ENCODE measurements at places on chromosomes 12 and 14. TPM values are rescaled to one million over a fixed set of nuclear protein-coding genes. Genes with fewer than 3 reads are reported as not detected.

BATF gene
- 152 TPM for total RNA-seq

GRIP1 gene
- total RNA-seq: not detected

PGF gene
- total RNA-seq: 0.34 TPM

GRCh38 chr12:65896743-65897142, 72.5 kb downstream of the HMGA2 start:
- H3K27ac ChIP-seq: no peak overlapping the region
- H3K4me1 ChIP-seq: no peaks in the 10 kb centered on the region
- H3K4me3 ChIP-seq: no peak overlapping the region
- no peak for DNase-seq

GRCh38 chr12:121648458-121649028, 20.9 kb downstream of the MORN3 start:
- no peak overlapping the region for H3K4me3 ChIP-seq
- H3K27ac ChIP-seq: no peak overlapping the region
- DNase-seq: no peak
- no peaks in the 10 kb centered on the region for H3K27me3 ChIP-seq
- peaks cover 37% of the 10 kb centered on the region for H3K36me3 ChIP-seq

GRCh38 chr12:47591795-47592194, 114.0 kb downstream of the RPAP3 start:
- DNase-seq: no peak
- H3K4me1 ChIP-seq: no peaks in the 10 kb centered on the region
- peaks cover under 1% of the 10 kb centered on the region for H3K27me3 ChIP-seq
- H3K27ac ChIP-seq: no peak overlapping the region
- no peak overlapping the region for H3K4me3 ChIP-seq
- no peaks in the 10 kb centered on the region for H3K36me3 ChIP-seq

GRCh38 chr12:23008623-23009022, 383.7 kb downstream of the ETNK1 start:
- no peak for DNase-seq
- H3K27ac ChIP-seq: no peak overlapping the region
- H3K4me3 ChIP-seq: no peak overlapping the region
- H3K36me3 ChIP-seq: no peaks in the 10 kb centered on the region
- no peaks in the 10 kb centered on the region for H3K27me3 ChIP-seq

DNA sequence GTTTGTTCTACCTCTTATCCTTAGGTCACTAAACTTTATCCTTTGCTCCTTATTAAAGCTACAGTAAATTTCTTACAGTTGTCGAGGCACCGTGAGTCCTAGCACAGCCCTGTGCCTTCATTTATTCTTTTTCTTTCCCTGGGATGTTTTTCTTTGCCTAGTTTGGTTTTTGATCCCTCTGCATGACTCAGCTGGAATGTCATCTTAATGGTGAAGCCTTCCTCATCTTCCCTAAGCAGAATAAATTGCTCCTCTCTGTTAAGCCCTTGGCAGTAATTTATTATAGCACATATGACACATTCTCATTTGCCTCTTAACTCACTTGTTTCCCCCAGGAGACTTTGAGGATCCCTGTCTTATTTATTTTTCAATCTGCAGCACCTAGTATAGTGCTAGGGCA, 16.6 kb downstream of the ACTR10 start:
- no peaks in the 10 kb centered on the region for H3K27me3 ChIP-seq
- H3K27ac ChIP-seq: no peak overlapping the region
- no peak overlapping the region for H3K4me3 ChIP-seq
- no peak for DNase-seq
- peaks cover 5% of the 10 kb centered on the region for H3K4me1 ChIP-seq
- H3K36me3 ChIP-seq: peaks cover 36% of the 10 kb centered on the region

DNA sequence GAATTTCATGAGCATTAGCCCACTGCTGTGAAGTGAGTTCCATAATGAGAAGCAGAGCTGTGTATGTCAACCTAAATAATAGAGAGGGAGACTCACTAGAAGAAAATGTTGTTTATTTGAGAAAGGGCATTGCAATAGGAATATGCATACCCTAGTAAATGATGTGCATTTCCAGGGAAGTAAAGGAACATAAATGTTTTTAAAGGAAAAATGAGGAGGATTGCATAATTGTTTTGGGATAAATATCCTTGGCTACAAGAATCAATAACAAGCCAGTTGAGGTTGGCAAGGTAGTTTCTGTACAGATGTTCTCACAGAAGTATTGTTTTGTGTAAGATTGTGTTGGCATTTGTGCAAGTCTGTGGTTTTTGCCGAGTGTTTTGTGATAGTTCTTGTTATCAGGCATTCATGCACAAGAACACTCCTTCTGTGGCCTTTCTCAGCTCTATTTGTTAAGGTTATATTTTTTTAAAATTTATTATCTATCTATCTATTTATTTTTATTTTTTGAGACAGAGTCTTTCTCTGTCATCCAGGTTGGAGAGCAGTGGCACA, 47.1 kb downstream of the EMP1 start:
- H3K36me3 ChIP-seq: no peaks in the 10 kb centered on the region
- DNase-seq: no peak
- no peak overlapping the region for H3K4me3 ChIP-seq
- H3K27me3 ChIP-seq: peaks cover 12% of the 10 kb centered on the region
- H3K4me1 ChIP-seq: no peaks in the 10 kb centered on the region
- H3K27ac ChIP-seq: no peak overlapping the region

DNA sequence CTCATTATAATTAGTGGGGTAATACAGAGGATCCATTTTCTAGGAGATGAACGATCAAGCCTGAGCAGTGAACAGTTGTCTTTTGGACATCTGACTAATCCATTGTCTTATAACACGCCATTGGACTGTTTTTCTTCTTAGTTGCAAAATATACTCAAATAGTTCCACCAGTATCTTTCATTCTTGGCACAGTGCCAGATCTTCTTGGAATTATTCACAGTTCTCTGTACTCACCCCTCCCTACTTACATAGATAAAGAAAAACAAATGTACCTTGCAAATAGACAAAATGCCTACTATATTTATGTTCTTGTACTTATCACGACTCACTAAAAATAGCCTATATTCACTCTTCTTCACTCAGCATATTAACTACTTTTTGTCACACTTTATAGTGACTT, 3.8 kb downstream of the CBLN3 start:
- no peaks in the 10 kb centered on the region for H3K27me3 ChIP-seq
- peak overlapping the region; percentile 11 for H3K27ac ChIP-seq
- no peak for DNase-seq
- no peak overlapping the region for H3K4me3 ChIP-seq
- peaks cover 3% of the 10 kb centered on the region for H3K36me3 ChIP-seq
- H3K4me1 ChIP-seq: peaks cover 27% of the 10 kb centered on the region

- H3K27me3 ChIP-seq: no peaks in the 10 kb centered on the region
- peaks cover 34% of the 10 kb centered on the region for H3K4me1 ChIP-seq
- peaks cover 68% of the 10 kb centered on the region for H3K36me3 ChIP-seq
- H3K4me3 ChIP-seq: no peak overlapping the region
- DNase-seq: no peak
Observed at GRCh38 chr12:818733-819132, 66.4 kb downstream of the WNK1 start.

- H3K4me1 ChIP-seq: no peaks in the 10 kb centered on the region
- H3K27ac ChIP-seq: no peak within 1 kb of the TSS
- peaks cover 32% of the 10 kb centered on the region for H3K27me3 ChIP-seq
- no peaks in the 10 kb centered on the region for H3K36me3 ChIP-seq
- no peak for DNase-seq
Observed at GRCh38 chr14:57865403-57866198, at the start of gene SLC35F4. TSS of gene SLC35F4 (minus strand) at chr14:57866092.

DNA sequence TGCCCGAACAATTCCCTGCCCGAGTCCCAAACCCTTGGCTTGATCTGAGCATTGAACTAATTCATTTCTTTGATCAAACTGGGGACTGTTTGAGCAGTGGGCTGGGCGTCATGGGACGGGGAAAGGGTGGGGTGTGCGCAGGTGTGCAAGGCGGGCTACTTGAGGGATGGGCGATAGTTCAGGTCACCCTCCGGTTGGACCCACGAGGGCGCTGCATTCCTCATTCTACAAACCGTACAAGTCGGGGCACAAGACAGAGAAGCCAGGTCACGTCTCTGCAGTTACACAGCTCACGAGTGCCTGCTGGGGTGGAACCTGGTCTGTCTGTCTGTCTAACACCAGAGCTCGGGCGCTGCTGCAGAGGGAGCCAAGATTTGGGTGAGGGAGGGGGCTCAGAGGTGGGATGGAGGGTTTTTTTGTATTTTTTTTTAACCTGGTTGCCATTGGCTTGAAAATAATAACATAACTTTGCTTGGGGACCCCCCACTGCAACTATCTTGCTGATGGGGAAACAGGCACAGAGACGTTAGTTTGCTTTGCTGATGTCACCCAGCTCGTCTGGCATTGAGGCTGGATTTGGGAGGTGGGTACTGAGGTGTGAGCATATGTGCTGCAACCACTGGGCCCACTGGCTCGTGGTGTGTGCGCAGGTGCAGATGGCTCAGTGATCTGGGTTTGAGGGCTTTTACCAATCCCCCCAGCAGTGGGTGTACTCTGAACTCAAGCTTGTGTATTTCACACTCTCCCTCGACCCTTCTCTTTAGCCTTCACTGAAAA, 7.6 kb upstream of the RTL1 start:
- peaks cover 3% of the 10 kb centered on the region for H3K27me3 ChIP-seq
- no peaks in the 10 kb centered on the region for H3K4me1 ChIP-seq
- no peak overlapping the region for H3K4me3 ChIP-seq
- H3K27ac ChIP-seq: no peak overlapping the region

GRCh38 chr12:104303538-104304151, at the start of gene EID3:
TSS of gene EID3 (plus strand) at chr12:104303739. CDS start at chr12:104303935, 196 bp downstream.
- H3K4me3 ChIP-seq: peak within 1 kb of the TSS; percentile 90
- peak within 1 kb of the TSS; percentile 99 for H3K27ac ChIP-seq
- H3K4me1 ChIP-seq: peaks cover 62% of the 10 kb centered on the region
- peak; percentile 91 for DNase-seq
- H3K36me3 ChIP-seq: peaks cover 65% of the 10 kb centered on the region
- H3K27me3 ChIP-seq: no peaks in the 10 kb centered on the region

GRCh38 chr14:90797451-90797850, 18.8 kb downstream of the TTC7B start:
- peaks cover 6% of the 10 kb centered on the region for H3K4me1 ChIP-seq
- no peak overlapping the region for H3K27ac ChIP-seq
- no peaks in the 10 kb centered on the region for H3K27me3 ChIP-seq
- H3K4me3 ChIP-seq: no peak overlapping the region
- DNase-seq: no peak

DNA sequence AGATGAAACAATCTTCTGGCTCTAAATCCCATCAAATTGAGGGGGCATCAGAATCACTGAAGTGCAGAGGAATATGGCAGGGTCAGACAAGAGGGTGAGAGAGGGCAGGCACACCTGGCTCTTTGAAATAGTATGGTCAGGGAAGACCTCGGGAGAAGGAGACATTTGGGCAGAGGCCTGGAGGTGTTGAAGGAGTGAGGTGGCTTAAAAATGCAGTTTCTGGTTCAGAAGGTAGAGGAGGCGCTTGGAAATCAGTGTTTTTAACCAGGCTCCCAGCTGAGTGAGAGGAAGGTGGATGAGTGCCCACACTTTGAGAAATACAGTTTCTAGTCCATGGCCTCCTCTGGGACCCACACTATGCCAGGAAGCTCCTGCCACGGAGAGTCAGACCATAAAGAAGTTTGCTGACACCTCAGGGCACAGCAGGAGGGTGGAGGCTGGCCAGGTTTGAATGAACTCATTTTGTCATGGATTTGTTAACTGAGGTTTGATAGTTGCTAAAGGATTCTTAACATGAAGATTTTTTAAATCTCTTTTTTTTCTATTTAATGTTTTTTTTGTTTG, 20.1 kb downstream of the NID2 start:
- H3K36me3 ChIP-seq: no peaks in the 10 kb centered on the region
- DNase-seq: no peak
- peaks cover 12% of the 10 kb centered on the region for H3K27me3 ChIP-seq
- no peak overlapping the region for H3K27ac ChIP-seq
- peaks cover 20% of the 10 kb centered on the region for H3K4me1 ChIP-seq

DNA sequence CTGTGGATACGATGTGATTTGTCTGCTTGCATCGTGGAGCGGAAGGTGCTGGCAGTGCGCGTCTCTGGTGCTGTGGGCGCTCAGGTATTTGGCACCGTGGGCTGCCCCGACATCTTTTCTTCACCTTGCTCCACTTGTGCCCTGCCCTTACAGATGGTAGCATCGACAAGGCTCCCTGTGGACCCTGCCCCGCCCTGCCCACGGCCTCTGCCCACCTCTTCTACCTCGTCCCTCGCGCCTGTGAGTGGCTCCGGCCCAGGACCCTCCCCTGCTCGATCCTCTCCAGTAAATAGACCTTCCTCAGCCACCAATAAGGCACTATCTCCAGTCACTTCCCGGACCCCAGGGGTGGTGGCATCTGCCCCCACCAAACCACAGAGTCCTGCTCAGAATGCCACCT, 36.6 kb downstream of the EP400 start:
- no peak overlapping the region for H3K4me3 ChIP-seq
- no peaks in the 10 kb centered on the region for H3K27me3 ChIP-seq
- no peak overlapping the region for H3K27ac ChIP-seq
- no peaks in the 10 kb centered on the region for H3K4me1 ChIP-seq

DNA sequence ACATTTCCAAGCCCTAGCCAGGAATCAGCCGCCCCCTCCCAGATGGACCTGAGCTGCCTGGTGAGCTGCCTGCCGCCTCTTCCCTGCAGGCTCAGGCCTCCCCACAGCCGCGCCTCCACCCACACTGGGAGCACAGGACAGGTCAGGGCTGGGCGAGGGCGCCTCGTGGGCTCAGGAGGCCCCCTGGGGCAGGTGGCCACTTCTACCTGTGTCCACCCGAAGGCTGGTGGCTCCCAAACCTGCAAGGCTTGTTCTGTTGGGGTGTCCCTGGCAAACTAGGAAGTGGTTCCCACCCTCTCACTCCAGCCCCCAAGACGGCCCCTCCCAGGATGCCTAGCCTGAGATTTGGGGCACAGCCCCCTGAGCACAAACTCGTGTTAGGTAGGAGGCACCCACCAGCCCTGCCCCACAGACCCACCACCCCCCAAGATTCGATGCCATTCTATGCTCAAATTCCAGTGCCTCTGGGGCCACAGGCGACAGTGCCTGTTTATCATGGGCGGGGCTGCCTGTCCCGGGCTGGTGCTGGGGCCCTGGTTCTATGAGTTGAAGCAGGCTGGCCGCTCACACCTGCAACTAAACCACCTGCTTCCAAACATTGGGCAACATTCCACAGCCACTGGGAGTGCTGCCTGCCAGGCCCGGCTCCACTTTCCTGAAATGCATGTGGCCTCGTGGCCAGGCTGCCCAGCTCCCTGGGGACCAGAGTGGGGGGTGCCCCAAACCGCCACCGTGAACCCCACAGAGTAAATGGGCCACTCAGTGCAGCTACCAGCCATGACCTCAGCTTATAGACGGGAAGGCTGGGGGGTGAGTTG, 6.8 kb downstream of the MMP17 start:
- DNase-seq: no peak
- H3K27ac ChIP-seq: no peak overlapping the region
- peaks cover 4% of the 10 kb centered on the region for H3K4me1 ChIP-seq
- H3K27me3 ChIP-seq: peaks cover 20% of the 10 kb centered on the region

Data from activated T-helper 2 cell treated with anti-CD3 and anti-CD28 coated beads, Interferon-gamma antibody, Interleukin-2, Interleukin-4, amounts not matched to agents 10 μg/mL and 5 μg/mL and 100 μg/mL, durations not matched to agents 14 hours and 24 hours and 36 hours (primary cell).